ENCODE measurements at places on chromosomes 4 and X. TPM values are rescaled to one million over a fixed set of nuclear protein-coding genes. Genes with fewer than 3 reads are reported as not detected.

DNA sequence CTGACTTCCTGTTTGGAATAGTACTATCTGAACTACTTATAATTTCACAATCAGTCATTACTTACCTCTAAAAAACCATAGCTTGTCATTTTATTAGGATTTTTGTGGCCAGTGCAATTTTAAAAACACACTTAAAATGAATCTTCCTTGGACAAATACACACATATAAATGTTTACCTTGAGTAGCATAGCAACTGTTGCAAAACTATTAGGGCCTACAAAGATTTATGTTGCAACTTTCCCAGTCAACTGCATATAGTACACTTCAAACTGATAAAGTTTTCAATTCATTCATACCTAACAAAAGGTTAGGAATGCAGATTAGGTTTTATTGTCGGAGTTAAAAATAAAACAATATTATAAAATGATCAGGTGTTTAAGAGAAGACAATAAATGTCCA lies 193.0 kb downstream of the PDGFC start:
- DNase-seq: no peak

- no peak for DNase-seq
These were observed 14.8 kb downstream of the ADGRA3 start for GRCh38 chr4:22500831-22501714.

DNA sequence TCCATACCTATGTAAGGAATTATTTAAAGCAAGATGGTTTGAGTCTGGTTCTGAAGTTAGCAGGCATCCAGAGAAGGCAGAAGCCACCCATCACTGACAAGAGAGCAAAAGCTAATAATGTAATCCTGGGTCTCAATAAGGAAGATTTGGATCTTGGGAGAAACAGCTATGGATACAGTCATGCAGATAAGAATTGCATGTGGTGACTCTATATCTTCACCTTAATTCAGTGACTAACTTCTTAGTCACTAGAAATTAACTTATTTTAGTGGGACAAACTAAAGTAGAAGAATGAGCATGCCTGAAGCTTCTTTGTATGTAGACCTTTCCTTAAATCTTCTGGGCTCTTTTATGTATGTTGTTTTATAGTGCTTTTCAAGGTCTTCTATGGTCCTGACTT lies 66.6 kb downstream of the ATP10D start:
- no peak for DNase-seq

TEX13C gene
- not detected for total RNA-seq

All from CD4-positive, alpha-beta T cell (primary cell).